ENCODE measurements at places on chromosomes 4 and X.

DNA sequence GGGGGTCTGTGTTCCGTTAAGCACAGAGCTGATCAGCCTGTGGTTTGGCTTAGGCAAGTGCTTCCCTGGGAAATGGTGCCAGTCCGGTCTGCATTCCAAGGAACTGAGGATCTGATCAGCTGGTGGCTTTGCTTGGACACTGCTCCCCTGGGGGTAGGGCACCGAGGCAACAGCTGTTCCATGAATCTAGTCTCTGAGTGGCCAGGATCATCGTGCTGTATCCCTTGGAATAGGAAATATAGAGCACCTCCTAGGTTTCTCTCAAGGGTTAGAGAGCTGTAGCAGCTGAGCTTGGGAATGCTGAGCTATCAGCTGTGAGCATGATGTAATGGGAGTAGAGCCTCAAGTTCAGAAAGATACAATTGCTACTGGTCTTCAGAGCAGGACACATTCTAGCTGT lies 863.9 kb downstream of the RAPGEF2 start:
- no peak for DNase-seq

- DNase-seq: no peak
Measured at GRCh38 chr4:5863461-5864113, 29.3 kb downstream of the CRMP1 start.

- no peak for DNase-seq
Measured at GRCh38 chrX:132474544-132475248, 14.1 kb downstream of the MBNL3 start.

GRCh38 chr4:95550115-95550987 lies 1.6 kb upstream of the UNC5C start:
- no peak for DNase-seq

DNA sequence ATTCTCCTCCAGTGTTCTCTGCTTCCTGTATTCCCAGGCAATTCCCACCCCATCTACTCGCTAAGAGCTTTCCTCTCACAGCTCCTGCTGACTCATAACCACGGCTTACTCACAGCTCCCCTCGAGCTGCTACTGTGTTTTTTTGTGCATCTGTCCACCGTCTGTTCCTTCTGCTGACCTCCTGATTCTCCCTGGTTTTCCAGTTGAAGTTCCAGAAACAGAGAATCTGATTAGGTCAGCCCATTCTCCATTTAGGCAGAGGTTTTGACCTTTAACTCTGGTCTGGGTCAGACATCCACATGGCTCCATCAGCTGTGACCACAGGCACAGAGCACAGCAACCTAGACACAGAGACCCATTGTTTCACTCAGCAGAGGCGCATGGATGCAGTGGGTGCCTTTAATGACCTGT lies 5.5 kb upstream of the SMIM20 start:
- DNase-seq: no peak

DNA sequence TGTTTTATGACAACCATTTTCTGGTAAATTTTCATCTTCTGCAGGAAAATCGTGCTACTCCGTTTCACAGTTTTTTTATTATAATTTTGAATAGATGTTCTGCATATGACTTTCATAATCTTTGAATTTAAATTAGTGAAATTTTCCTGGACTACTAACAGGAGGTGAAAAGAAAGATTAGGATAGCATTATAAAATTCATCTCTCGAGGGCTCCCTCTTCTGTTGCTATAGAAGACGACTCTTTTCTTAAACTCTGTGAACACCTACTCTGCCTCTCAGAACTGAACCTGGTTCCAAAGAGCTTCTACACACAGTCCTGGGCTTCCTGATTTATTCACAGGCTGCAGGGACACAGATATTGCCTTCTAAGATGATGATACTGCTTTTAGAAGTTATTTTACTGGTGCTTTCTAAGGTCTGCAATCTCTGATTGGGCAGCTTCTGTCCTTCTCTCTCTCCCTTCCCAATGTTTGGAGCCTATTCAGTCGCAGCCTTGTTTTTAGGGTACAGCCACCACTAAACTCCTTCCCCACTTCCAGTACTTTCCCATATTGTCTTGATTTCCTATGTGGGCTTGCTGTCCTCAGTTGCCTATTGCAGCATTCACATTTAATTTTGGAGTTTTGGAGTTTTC lies 10.1 kb upstream of the SAP30 start:
- DNase-seq: no peak

DNA sequence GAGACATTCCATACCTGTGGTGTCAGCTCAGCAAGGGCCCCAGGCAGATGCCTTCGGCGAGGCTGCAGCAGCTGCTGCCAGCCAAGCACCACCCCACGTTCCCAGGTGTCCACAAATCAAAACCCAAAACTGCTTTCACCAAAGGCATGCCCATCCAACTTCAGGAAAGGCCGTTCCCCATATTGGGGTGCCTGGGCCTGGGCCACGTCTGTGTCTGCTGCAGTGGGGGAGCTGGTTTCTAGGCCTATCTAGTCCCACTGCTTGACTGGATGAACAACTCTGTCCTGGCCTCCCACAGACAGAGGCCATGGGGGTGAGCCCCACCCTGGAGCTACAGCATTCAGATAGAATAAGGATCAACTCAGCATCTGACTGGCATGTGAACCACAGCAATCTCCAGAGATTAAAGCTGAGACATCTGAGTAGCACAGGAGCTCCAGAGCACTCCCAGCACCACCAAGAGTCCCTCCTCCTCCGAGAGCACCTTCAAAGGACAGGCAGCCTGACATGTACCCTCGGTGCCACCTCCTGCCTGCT lies 37.0 kb downstream of the NAT8L start:
- no peak for DNase-seq

- no peak for DNase-seq
Measured at GRCh38 chr4:5041699-5042098, 9.6 kb upstream of the STK32B start.

GRCh38 chr4:186724058-186724863 lies 605 bp upstream of the FAT1 start:
- DNase-seq: peak; percentile 57

DNA sequence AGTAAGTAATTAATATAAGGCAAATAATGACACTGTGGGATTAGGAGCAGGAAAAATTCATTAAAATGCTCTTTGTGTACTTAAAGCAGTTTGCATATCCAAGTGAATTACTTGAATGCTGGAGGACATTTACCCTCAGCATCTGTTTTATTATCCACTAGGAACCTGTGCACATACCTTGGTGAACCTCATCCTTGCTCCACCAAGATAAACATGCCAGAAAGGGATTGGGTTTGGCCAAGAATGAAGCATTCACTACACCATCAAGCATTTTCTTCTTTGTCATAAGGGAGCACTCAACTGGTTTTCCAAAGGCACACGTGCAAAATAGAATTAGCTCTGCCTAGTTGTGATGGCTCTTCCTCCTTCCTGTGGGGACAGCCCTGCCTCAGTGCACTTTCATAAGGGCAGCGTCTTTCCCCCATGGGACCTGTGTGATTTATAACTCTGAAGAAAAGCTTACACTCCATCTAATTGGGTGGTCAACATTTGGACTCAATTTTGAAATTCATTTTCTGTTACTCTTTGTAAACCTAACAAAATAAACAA lies 291.7 kb downstream of the USP46 start:
- no peak for DNase-seq

DNA sequence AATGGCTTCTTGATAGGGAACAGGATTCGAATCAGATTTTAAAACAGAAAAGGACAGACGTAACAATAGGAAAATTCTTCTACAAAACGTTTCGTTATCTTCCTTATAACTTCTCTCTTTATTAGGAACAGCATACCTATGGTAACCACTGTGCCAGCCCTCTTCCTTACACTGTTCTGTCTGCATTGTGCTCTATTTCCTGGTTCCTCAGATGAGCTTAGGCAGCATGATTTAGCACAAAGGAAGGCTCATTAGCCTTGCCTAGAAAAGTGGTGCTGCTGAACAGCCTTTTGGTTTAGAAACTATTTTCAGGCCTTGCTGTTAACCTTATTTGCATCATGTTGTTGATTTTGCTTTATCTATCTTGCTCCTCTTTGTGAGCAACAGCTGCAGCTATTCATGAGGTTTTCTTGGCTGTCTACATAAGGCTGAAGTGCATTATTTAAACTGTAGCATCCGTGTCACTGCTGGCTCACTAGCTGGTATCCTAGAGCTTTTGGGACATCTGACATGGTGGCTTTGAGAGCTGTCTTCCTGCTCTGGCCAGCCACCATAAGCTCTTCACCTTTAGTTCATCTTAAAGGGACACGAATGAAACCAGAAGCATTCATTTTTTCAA lies 69.9 kb upstream of the NRK start:
- peak; percentile 2 for DNase-seq
